ENCODE measurements at places on chromosomes 3 and 15.
A peak's percentile ranks its signal among the peaks of the same experiment; 100 is the strongest.

DNA sequence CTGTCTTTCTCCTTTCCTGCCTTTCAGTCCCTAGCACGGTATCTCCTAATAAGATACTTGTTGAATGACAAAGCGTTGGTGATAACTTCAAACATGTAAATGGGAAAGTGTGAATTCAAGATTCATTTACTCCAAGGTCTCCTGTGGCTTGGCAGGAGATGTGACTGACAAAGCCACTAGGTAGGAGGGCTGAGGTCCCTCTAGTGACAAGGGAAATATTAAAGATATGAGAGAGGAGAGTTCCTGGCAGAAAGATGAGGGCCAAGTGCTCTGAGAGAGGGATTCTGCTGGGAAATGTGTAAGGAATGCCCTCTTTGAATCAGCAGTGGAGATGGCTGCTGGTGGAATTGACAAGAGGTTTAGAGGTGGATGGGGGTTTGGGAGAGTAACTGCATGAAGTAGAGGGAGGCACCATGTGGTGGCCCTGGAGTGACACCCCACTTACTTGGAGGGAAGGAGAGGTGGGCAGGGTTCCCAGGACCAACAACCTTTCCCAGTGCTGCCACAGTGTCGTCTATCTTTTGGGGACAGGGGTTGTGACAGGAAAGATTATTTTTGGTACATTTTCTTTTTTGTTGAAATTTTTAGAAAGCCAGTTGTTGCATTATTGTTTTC is 43.0 kb upstream of the SCAANT1 start:
- DNase-seq = no peak

- DNase-seq = peak; percentile 61
These were observed at the start of gene RIOX2 for GRCh38 chr3:97971679-97972567. RIOX2 (minus strand) TSS chr3:97972431; CDS start chr3:97967593, 4,838 bp downstream.

- no peak for DNase-seq
These were observed 38.6 kb downstream of the TAFA4 start for GRCh38 chr3:68893600-68894239.

DNA sequence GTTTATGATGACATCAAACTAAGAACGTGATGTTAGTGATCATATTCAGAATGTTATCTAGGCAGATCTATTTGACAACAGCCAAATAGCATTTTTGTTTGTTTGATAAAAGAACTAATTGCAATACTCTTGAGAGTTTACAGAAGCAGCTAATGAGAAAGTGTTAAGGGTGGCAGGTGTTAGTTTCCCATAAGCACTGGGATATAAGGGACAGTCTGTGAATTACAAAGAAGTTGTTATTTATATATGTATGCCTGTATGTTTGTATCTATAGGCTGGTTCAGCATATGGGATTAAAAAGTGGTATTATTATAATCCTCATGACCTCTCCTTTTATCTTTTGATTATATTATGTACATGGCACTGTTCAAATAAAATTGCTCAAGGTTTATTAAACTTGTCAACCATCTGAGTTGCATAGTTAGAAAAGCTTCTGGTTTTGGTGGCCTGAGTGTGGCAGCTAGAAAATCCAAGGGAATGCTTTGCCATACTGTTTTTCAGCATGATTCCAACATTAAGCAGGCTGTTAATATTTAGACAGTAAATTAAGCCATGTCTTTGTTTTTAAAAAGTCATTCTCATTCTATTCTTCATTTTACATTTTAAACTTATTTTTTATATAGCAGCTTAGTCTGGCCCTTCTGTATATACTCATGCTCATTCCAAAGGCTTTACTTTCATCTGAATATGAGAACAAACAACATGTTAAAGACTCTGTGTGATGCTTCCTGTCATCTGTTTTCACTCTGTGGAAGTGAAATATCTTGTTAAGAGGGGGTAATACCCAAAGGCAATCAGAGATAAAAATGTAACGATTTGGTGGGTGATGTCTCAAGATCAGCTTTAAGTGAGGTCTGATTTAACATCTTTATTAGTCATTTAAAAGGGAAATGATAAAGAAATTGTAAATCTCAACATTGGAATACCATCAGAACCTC is 13.1 kb downstream of the ROBO2 start:
- DNase-seq = no peak
